ENCODE measurements at places on chromosomes 3 and 15. TPM values are rescaled to one million over a fixed set of nuclear protein-coding genes. Genes with fewer than 3 reads are reported as not detected.

The SEMA5B gene
- total RNA-seq, result 12.8 TPM

GRCh38 chr15:95247071-95247984 is 1016.0 kb downstream of the MCTP2 start:
- DNase-seq, result no peak

The NRG4 gene
- total RNA-seq, result 2.4 TPM

GRCh38 chr3:9881441-9881840 is 1.4 kb upstream of the CIDEC start:
- no peak for DNase-seq

The C3orf80 gene
- total RNA-seq, result 2.8 TPM

GRCh38 chr3:32821686-32822296 is 4.0 kb downstream of the TRIM71 start:
- DNase-seq, result no peak

The GP5 gene
- total RNA-seq, result 0.10 TPM

The C2CD4A gene
- 1.7 TPM for total RNA-seq

- no peak for DNase-seq
Measured at GRCh38 chr3:24185738-24186384, 240.8 kb downstream of the NR1D2 start.
